ENCODE measurements at places on chromosomes 12 and 14. TPM values are rescaled to one million over a fixed set of nuclear protein-coding genes. Genes with fewer than 3 reads are reported as not detected.

DNA sequence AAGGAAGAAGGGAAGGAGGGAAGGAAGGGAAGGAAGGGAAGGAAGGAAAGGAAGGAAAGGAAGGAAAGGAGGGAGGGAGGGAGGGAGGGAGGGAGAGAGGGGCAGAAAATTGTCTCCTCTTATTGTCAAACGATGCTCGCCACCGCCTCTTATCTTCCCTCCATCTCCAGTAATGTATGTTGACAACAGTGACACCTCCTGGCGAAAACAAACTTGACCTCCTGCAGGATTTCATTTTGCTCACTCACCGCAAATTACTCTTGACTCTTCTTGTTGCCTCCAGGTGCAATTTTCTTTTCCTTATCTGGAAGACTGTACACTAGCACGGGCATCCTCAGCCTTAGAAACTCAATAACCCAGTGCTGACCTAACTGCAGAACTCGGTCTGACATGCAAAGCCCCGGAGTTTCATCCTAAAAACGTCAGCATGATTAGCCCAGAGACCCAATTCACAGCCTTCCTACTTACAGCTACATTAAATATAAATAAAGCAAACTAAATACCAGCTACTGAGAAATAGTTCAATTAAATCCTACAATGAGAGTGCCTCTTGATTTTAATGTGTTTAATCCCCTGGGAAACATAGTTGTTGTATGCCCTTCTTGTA lies 512.4 kb upstream of the TMPO start:
- H3K4me3 ChIP-seq, result no peak overlapping the region
- H3K4me1 ChIP-seq, result no peaks in the 10 kb centered on the region
- H3K27me3 ChIP-seq, result no peaks in the 10 kb centered on the region
- H3K27ac ChIP-seq, result no peak overlapping the region
- H3K36me3 ChIP-seq, result no peaks in the 10 kb centered on the region

DNA sequence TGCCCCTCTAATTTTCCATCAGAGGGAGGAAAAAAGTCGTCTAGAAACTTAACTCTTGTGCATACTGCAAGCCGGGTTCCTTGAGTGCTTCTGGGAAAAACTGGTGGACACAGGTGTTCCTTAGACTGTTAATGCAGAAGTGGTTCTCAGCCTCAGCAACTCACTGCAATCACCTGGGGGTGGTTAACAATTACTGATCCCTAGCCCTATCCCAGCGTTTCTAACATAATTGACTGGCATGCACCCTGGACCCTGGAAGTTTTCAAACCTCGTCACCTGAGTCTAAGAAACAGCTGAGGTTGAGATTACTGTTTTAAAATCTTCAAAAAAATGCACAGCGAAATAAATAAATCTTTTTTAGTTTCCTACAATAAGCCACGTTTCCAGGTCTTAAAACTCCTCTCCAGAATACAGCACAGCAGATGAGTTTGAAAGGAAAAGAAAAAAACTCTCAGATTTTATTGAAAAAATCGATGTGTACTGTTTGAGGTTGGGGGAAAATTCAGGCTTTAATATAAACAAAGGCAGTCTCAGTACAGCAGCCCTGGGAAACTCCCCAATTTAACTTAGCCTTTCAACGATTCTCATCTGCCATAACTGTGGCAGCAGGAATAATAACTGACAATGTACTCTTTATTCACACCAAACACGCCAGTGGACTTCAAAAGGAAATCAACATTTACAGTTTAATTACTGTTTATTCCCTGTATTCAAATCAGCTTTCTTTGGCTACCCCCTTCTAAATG lies 45.4 kb downstream of the PHLDA1 start:
- H3K27me3 ChIP-seq, result no peaks in the 10 kb centered on the region
- H3K4me3 ChIP-seq, result no peak overlapping the region
- no peak for DNase-seq
- H3K36me3 ChIP-seq, result no peaks in the 10 kb centered on the region
- H3K27ac ChIP-seq, result no peak overlapping the region

GRCh38 chr14:30681752-30682355 lies 59.7 kb downstream of the SCFD1 start:
- H3K4me1 ChIP-seq, result no peaks in the 10 kb centered on the region
- H3K36me3 ChIP-seq, result peaks cover 5% of the 10 kb centered on the region
- H3K27ac ChIP-seq, result no peak overlapping the region
- DNase-seq, result peak; percentile 38
- H3K4me3 ChIP-seq, result no peak overlapping the region

- H3K27ac ChIP-seq, result no peak overlapping the region
- no peak overlapping the region for H3K4me3 ChIP-seq
- DNase-seq, result no peak
- H3K27me3 ChIP-seq, result peaks cover 16% of the 10 kb centered on the region
Measured at GRCh38 chr14:70886421-70887206, 20.6 kb upstream of the PCNX1 start.

DNA sequence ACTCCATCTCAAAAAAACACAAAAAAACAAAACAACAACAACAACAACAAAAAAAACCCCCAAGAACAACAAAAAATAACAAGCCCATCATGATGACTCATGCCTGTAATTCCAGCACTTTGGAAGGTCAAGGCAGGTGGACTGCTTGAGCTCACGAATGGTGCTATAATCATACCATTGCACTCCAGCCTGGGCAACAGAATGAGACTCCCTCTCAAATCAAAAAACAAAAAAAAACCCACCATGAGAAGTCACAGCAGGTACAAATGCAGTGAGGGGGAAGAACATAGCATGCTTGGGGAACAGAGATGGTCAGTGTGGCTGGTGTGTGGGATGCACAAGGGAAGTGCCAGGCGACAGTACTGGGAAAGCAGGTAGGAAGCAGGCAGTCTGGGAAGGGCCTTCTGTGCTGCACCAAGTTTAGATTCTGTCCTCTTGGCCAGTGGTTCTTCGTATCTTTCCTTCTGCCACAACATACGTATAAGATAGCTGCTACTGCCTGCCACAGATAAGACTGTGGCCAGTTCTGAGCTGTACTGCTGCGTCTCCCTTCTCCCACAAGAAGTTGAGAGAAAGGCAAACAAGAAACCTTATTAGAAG lies 28.0 kb downstream of the ATG14 start:
- no peak for DNase-seq
- H3K27me3 ChIP-seq, result no peaks in the 10 kb centered on the region
- no peak overlapping the region for H3K4me3 ChIP-seq
- H3K4me1 ChIP-seq, result peaks cover 59% of the 10 kb centered on the region
- H3K36me3 ChIP-seq, result peaks cover 26% of the 10 kb centered on the region
- H3K27ac ChIP-seq, result no peak overlapping the region

Gene FAIM2
- total RNA-seq, result not detected

DNA sequence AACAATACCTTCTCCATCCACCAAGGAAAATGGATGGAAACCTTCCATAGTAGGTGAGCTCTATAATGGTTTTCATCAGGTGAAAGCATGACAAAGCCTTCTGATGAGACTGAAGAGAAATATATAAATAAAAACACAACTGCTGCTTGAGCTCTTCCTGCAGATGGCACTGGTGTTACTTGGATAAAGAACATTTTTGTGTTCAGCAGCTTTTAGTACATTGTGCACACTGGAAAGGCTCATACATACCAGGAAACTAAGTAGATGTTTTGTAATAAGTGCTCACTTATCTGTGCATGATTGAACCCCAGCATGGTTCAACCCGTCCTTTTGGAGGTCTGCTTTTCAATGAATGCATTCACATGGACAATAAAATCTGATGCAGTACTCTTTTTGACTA lies 357.3 kb upstream of the MIS18BP1 start:
- no peak overlapping the region for H3K4me3 ChIP-seq
- H3K27me3 ChIP-seq, result 0 out of 2 replicates have a peak, but pooled peaks cover 4% of the 10 kb centered on the region
- H3K27ac ChIP-seq, result no peak overlapping the region
